ENCODE measurements at places on chromosomes 5 and 9.

GRCh38 chr9:72145733-72146505 is 3.3 kb upstream of the GDA start:
- no peak for DNase-seq

- no peak for DNase-seq
Measured at GRCh38 chr9:125293134-125293533, 31.5 kb downstream of the GAPVD1 start.

GRCh38 chr5:124742983-124743601 is 3.3 kb downstream of the ZNF608 start:
- DNase-seq = peak; percentile 41

DNA sequence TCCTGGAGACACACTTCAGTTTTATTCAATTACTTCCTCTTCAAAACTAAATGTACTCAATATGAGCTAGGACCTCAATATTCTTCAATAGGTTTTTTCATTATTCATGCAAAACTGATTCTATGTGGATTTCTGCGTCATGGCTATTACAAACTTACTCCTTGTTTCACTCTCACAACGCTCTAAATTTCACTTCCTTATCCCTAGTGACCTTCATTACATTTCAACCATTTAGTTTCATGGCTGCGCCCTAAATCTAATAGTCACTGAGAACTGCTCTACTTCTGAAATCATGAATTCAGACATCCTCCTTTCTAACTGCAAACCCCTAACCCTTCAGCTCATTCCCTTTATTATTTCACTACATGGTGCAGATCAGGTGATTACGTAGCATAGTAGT is 93.9 kb downstream of the SLC25A46 start:
- DNase-seq = no peak

GRCh38 chr5:50441493-50441955 is 436 bp upstream of the EMB start:
- DNase-seq = no peak

GRCh38 chr9:2086971-2087370 is 71.8 kb downstream of the SMARCA2 start:
- no peak for DNase-seq

DNA sequence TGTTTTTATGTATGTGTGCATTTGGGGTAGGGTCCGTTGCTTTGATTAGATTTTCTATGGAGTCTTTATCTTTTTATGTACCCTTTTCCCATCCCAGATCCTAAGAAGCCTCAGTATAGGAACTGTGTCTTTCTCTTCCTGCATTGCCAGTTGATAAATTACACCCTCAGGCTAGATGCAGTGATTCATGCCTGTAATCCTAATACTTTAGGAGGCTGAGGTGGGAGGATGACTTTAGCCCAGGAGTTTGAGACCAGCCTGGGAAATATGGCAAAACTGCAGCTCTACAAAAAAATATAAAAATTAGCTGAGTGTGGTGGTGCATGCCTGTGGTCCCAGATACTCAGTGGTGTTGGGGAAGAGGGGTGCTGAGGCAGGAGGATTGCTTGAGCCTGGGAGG is 40.2 kb downstream of the NLN start:
- DNase-seq = no peak

- DNase-seq = no peak
Measured at GRCh38 chr5:82560561-82560960, 282.4 kb upstream of the RPS23 start.

DNA sequence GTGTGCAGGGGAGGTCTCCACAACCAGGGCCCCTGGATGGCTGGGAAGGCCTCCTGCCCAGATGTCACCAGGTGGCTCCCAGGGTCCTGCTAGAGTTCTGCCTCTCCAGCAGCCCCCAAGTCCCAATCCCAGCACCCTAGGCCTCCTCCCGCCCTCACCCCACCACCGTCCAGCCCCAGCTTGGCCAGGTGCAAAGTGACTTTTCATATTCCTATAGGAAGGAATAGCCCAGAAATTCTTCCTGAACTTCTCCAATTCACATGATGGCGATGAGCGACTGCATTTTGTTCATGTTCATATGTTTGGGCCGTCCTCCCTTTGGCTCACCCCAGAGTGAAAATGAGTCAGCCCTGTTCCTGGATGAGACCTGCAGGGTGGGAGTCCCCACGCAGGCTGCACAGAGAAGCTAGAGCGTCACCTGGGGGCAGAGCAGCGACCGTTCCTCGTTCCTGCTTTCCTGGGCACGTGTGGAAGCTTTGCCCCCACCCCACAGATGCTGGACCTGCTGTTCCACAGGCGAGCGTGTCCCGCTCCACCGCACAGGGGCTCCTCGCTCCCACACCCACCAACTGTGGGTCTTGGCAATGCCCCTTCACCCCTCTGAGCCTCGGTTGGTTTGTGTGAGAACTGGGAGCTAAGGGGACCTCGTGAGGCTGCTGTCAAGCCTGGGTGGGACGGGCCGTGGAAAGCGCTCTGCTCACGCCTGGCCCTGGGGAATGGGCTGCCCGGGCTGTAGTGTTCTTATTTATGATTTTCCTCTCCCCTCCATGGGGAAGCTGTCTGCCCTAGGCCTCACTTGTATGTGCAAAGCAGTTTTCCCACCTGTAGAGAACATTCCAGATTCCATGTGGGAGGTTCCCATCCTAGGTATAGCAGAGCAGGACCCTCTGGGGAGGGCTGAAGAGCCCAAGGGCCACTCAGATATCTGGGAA is 6.9 kb downstream of the MRPS2 start:
- DNase-seq = no peak

GRCh38 chr9:3856592-3856991 is 330.8 kb upstream of the RFX3 start:
- no peak for DNase-seq

- DNase-seq = no peak
Measured at GRCh38 chr5:146366904-146367303, 28.3 kb downstream of the POU4F3 start.

DNA sequence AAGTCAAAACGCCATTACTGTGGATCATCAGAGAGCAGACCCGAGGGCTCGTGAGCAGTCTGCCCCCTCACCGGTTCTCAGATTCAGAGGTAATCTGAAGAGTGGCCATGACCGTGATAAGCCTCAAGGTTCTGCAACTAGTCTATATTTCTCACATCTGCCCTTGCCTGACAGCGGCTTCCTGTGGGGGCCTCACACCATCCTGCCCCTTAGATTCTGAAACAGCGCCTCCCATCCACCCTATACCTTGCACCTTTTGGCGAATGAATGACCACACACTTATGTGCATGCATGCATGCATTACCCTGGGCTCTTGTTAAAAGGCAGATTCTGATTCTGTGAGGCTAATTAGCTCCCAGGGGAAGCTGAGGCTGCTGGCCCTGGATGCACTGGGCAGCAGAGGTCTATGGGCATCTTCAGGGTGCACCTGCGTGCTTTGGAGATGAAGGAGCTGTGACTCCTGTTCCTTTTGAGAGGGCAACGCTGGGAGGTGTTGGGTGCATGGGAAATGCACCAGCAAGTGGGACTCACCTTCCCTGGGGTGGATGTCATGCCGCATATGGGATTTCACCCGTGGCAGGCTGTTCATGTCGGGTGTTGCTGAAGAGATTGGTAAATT is 7.8 kb upstream of the GADD45G start:
- no peak for DNase-seq

DNA sequence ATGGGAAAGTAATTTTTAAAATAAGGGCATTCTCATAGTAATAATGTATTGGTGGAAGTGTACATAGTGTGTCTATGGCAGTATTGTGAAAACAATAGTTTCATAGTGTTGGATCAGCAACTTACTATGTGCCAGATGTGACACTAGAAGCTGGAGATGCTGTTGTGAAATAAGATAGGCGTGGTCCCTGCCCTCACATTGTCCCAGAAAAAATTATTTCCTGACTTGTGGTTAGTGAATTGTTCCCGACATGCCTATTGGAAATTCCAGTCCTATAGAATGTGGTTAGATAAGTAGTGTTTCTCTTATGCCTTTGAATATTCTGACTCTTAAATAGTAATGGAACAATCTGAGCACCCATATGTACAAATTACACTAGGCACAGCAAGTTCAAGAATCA is 55.3 kb upstream of the MTAP start:
- DNase-seq = no peak

DNA sequence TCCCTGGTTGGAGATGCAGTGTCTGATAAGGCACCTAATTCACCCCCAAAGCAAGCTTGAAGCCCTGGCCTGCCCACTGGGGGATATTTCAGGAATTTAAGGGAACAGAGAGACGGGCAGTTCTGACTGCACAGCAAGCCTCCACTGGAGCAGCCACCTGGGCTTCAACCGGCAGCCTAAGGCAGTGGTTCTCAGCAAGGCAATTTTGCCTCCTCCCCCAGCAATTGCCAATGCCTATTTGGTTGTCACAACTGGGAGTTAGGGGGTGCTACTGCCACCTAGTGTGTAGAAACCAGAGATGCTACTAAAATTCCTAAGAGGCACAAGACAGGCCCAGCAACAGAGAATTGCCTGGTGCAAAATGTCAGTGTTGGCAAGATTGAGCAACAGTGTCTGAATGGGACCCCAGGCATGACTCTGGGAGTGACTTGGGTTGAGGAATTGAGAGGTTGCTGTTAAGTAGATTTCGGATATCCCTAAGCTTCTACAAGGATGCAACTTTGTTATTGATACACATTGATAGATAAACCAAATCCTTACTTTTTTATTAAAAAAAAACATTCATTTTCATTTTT is 58.7 kb upstream of the CTSL start:
- DNase-seq = peak; percentile 46

DNA sequence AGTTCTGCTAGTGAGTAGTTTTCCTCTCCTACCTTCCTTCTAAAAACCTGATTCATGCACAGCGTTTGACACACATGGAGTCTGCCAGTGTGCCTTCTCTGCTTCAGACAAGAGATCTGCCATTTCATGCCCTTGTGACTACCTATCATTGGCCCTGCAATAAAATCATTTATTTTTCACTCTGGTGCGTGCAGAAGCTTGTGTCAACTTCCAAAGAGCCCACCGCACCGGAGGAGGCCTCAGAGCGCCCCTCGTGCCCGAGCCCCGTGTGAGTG is 13.7 kb downstream of the HNRNPH1 start:
- DNase-seq = no peak

GRCh38 chr9:35749515-35750255 is 598 bp downstream of the RGP1 start:
- peak; percentile 69 for DNase-seq

GRCh38 chr9:5651246-5651645 is 22.3 kb downstream of the RIC1 start:
- DNase-seq = no peak

DNA sequence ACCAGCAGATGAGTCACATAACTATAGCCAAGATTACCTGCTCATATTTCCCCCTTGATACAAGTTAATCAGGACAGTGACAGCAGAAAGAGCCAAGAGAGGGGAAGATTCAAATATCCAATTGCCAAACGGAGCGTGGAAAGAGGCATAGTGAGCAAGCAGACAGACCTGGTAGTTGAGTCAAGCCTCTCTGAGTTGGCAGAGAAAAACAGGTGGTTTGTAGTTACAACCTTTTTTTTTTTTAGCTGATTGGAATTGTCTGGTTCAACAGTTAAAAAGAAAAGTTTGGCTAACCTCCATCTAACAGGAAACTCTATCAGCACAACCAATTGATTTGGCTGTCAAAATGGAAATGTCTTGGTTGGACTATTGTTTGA is 272.1 kb downstream of the TLE1 start:
- DNase-seq = no peak

GRCh38 chr5:109580225-109580624 is 109.5 kb upstream of the MAN2A1 start:
- no peak for DNase-seq

- no peak for DNase-seq
Measured at GRCh38 chr5:97750576-97750975, 567.5 kb upstream of the RIOK2 start.

DNA sequence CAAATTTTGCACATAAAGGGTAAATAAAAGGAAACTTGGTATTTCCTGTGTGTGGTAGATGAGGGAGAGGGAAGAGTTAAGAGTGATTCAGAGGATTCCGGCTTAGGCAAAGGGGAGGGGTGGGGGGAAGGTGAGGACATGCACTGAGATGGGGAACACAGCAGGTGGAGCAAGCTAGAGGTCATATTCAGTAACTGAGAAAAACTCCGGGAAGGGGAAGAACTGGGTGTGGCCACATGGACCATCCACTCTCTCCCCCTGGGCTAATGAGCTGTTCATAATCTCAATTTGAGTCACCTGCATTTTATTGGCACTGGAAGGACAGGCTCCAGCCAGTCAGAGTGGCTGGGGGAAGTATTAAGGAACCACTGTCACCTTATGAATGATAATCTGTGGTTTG is 45.1 kb upstream of the UGCG start:
- no peak for DNase-seq

- DNase-seq = peak; percentile 80
Measured at GRCh38 chr5:76473661-76474060, 70.6 kb downstream of the IQGAP2 start.

DNA sequence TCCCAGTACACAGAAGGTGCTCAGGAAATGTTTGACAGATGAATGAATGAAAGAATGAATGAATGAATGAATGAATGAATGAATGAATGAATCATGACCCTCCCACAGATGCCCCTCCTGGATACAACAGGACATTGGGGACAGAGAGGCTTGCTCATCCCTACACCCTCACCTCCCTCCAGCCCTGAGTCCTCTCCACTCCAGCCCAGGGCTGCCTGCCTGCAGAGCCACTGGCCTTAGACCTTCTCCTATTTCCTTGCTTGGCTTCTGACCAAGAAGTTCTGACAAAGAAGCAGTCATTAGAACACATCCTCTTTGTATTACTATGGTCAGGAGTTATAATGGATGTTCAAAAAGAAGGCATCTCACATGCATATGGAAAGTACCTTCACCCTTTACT is 240.7 kb upstream of the DAPK1 start:
- no peak for DNase-seq

- DNase-seq = no peak
Measured at GRCh38 chr5:176739461-176740051, 70.8 kb upstream of the UNC5A start.

- no peak for DNase-seq
Measured at GRCh38 chr5:3424946-3425345, 170.7 kb upstream of the IRX1 start.

DNA sequence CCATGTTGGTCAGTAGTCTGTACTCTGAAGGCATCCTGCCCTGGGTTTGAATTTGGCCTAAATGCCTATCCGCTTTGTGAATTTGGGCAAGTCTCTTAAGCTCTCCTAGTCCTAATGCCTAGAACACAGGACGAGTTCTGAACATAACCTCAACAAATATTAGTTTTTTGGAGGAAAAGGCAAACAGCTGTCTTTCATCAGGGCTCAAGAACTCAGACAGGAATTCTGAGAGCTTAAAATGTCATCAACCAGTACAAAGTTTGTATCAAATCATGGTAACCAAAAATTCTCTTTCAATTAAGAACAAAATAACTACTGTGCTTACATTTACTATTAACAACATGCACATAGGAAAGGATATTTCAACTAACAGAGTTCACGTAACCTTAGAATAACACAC is 182.5 kb upstream of the PPP1R2B start:
- DNase-seq = no peak

DNA sequence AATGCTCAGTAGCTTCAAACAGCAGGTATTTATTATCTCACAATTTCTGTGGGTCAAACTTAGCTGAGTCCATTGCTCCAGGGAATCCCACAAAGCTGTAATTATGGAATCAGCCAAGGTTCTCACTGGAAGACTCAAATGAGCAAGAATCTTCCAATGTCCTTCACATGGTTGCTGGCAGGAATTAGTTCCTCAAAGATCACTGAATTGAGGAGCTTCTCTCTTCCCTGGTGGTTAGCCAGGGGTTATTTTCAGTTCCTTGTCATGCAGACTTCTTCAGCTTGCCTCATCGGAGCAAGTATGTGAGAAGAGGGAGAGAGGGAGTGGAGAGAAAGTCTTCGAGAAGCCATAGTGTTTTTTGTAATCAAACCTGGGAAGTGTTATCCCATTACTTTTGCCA is 2331.9 kb downstream of the MAT2B start:
- no peak for DNase-seq

GRCh38 chr5:149549461-149550267 is 1.6 kb downstream of the CSNK1A1 start:
- peak; percentile 90 for DNase-seq
